ENCODE measurements at places on chromosomes 2 and 18.

DNA sequence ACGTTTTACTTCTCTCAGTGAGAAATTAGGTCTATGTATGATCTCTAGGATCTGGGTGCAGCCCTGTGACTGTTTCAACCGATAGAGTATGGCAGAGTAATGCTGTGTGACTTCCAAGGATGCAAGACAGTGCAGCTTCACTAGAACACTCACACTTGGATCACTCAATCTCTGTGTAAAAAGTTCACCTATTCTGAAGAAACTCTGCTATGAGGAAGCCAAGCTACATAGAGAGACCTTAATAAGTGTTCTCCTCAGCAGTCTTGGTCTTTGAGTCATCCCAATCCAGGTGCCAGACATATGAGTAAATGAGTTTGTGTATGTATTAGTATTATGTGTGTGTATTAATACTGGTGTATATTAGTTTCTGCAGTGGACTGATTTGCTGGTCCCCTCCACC lies 335.0 kb downstream of the NR4A2 start:
- no peak for DNase-seq

GRCh38 chr2:34949316-34949715 lies 1350.2 kb upstream of the FAM98A start:
- no peak for DNase-seq

GRCh38 chr2:231181860-231182512 lies 16.4 kb upstream of the ARMC9 start:
- peak; percentile 91 for DNase-seq

DNA sequence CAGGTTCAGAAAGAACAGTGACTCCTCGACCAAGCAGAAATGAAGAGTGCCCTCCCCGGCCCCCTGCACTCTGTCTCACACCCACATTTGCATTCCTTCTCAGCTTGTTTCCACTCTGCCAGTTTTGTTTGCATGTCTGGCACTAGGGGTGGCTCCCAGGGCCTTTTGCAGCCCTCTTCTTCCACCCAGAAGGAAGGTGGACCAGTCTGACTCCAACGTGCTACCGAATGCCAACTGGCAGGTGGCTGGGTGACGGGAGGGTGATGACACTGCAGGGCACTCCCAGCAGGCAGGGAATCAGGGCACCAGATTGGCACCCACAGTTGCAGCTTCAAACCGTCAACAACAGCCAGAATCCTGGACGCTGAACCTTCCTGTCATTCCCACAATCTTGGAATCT lies 371.1 kb downstream of the TXNL1 start:
- no peak for DNase-seq

- no peak for DNase-seq
Measured at GRCh38 chr18:33483908-33484307, 43.4 kb upstream of the CCDC178 start.

DNA sequence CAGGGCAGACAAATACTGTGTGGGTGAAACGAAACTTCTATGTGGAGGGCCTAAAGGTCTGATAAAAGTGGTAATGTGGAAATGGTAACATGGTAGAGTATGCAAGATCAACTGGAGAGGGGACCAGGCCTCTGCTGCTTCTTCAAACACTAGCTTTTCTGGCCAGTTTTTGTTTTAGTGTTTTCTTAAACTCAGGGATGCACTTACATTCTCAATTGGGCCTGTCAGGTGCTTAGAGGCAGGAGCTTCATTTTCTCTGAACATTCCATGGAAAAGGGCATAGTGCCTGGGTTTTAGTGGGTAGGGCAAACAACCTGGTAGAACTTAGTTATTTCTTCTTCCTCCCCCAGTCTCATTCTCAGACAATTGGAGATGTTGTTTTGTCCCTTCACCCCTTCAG lies 10.5 kb upstream of the ST3GAL5 start:
- DNase-seq, result no peak

GRCh38 chr2:235005603-235006259 lies 53.9 kb downstream of the SH3BP4 start:
- no peak for DNase-seq
